ENCODE measurements at places on chromosomes 1 and 21.

GRCh38 chr1:88890791-88891317, 513 bp downstream of the GTF2B start:
- DNase-seq, result no peak

DNA sequence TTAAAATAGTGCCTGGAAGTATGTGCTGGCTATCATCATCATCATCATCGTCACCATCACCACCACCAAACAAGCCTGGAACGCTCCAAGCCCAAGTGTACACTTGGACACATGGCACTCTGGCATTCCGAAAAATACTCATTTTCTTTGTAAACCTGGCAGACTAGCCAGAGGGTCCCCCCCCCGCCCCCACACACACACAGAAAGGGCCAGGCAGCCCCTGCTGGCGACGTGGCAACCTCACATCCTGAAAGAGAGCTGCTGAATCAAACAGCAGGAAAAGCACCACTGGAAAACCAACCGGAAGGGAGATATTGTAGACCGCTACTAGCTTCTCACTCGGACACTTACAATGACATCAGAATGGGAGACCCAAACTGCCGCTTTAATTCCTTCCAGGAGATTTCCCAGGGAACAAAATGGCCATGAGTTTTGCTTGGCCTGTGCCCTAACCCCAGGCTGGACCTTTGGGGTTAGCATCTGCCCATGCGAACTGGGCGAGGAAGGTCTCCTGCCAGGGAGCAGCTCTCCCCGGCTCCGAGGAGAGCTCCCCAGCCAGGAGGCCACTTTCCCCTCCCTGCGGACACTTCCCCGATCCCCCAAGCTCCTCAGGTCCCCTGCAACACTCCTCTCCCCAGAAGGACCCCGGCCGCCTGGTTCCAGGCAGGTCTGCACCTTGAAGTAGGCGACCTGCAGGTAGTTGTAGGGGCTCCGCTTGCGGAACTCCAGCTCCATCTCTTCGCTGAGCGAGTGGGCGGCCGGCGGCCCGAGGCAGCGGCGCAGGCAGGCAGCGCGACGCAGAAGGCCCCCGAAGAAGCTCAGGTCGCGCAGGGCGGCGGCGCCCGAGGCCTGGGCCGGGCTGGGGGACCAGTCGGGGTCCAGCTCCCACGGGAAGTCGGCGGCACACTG, 742 bp downstream of the P3H1 start:
- DNase-seq, result peak; percentile 42

GRCh38 chr1:177384461-177384860, 213.7 kb downstream of the BRINP2 start:
- DNase-seq, result no peak

DNA sequence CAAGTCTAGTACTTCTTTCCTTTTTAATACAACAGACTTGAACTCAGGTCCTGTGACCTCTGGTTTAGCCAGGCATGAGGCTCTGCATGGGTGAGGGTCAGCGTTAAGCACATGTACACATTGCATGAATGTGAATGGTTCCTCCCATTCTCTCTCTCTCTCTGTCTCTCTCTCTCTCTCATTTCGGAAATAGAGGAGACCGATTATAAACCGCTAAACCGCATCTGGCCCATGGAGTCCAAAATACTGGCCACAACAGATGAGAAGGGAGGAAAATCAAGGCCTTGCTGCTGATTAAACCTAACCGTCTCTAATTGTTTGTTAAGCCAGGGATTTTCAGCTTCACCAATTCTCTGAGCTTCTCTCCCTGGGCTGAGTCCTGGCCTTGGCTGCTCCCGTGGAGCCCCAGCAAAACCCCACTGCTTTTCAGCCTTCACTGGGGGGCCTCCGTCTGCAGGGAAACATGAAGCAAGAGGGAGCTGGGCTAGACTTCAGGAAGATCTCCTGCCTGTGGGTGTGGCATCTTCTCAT, 6.6 kb downstream of the RSPO1 start:
- no peak for DNase-seq

GRCh38 chr1:174112489-174113162, 46.7 kb upstream of the RABGAP1L start:
- DNase-seq, result no peak

DNA sequence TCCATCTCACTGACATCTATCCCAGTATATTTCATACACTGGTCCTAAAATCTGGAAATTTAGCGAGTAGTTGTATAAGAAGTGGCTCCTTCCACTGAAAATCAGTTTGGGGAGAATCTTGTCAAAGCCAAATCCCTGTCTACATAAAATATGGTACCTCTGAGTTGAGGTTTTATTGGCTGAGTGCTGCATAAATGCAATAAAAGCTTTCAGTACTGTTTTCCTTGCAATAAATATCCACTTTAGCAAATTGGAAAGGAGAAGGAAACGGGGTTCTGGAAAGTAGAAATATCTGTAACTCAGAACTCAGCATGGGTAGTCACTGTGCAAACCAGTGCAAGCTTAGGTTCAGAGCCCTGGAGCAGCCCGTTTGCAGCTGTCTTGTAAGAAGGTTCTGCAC, 580.2 kb downstream of the SMYD3 start:
- DNase-seq, result no peak

DNA sequence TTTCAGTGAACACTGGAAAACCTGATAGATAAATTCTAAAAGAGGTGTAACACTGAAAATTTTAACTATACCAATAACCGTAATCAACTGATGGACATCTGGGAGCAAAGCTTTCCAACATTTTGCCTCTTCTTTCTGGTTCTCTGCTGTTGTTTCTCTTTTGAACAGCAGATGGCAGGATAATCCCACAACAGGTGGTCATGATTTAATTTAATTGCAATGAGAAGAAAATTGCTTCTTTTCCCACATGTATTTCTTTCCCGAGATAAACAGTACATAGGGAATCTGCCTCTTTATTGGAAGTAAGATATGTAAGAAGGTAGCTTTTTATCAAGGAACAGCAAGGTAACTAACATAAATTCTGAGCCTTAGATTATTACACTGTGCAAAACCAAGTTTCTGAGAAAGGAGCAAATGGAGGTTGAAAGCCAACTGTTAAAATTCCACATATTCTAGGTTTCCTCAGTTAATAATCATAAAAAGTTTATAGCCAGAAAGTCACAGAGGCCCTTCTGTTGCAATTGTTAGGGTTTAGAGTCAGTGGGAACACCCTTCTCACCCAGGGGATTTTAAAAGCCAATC, 72.9 kb downstream of the RPS6KA1 start:
- DNase-seq, result peak; percentile 70

Measured in heart right ventricle (tissue), 16 donors.